ENCODE measurements at places on chromosomes 11 and 22. TPM values are rescaled to one million over a fixed set of nuclear protein-coding genes. Genes with fewer than 3 reads are reported as not detected.

Gene HEPHL1
- 0.17 TPM for polyA plus RNA-seq

DNA sequence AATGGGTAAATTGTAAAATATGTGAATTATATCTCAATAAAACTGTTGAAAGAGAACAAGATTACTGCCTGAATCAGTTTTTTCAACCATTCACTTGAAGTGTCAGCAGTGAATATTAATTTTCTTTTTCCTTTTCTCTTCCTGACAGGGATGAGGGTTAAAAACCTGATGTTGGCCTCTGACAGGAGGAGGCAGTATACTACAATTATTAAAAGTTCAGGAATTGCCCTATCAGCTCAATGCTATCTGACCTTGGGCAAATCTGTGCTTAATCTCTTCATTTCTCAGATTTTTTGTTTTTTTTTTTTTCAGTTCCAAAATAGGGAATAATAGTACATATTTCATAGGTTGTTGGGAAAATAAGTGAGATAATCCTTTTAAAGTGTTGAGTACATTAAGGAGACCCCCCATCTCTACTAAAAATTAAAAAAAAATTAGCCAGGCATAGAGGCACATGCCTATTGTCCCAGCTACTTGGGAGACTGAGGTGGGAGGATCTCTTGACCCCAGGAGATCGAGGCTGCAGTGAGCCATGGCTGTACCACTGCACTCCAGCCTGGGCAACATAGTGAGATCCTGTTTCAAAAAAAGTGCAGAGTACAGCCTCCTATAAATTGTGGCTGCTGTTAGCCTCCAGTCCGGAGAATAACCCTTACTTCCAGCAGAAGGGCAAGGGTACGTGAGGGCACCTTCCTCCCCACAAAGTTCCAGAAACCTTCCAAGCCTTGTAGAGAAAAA lies 48.8 kb downstream of the TRIM44 start:
- peak; percentile 8 for DNase-seq

DNA sequence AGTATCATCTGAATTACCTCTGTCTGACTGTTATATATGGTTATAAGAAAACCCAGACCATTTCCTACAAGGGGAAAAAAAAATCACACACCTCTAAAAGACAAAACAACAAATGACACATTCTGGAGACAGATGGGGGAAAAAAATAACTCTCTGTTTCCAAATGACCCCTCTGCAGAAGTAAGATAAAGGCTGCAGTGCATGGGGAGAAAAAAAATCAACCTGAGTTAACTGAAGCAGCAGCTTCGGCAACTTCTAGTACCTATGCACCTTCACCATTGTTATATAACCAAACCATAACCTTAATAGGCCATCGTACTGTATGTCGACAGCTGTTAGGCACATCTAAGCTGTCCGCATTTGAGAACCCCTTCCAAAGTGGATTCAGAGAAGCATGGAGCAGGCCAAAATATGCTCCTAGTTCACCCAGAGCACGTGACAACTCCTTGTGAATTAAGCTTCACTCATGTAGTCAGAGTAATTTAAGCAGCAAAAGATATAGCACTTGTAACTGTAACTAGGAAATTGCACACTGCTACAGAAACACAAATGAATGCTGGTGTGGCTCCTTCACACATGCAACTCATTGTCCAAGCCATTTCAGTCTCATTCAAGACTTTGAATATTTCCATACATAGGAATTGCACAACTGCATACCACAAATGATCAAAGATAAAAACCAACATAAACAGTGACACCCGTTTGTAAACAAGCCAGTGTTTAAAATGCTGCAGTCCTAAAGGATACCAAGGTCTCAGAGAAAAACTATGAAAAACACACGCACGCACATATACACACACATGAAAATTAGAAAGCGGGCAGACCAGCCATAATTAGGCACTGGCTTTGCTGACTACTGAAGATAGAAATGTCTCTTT lies 2.7 kb downstream of the SIK3 start:
- DNase-seq = no peak

DNA sequence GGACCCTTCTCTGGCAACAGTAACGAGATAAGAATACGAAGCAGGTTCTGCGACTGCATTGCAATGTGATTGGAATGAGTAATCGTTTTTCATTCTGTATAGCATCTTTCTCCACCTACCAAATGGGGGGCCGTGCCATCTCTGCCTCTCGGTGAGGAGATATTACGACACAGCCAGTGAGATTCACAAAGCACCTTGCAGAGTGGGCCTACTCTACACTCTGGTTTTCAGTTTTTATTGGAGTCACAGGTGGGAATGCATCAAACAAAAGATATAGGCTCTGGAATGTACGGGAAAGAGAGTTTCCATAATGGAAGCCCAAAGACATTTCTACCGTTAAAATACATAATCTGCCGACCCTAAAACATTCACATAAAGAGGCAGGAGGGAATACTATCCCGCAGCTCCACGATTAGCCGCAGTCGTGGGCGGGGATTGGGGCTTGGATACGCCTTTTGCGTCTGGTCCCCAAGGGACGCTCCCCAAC lies 423 bp upstream of the RTN3 start:
- DNase-seq = peak; percentile 37

Gene TMEM151A
- polyA plus RNA-seq = 1.0 TPM

DNA sequence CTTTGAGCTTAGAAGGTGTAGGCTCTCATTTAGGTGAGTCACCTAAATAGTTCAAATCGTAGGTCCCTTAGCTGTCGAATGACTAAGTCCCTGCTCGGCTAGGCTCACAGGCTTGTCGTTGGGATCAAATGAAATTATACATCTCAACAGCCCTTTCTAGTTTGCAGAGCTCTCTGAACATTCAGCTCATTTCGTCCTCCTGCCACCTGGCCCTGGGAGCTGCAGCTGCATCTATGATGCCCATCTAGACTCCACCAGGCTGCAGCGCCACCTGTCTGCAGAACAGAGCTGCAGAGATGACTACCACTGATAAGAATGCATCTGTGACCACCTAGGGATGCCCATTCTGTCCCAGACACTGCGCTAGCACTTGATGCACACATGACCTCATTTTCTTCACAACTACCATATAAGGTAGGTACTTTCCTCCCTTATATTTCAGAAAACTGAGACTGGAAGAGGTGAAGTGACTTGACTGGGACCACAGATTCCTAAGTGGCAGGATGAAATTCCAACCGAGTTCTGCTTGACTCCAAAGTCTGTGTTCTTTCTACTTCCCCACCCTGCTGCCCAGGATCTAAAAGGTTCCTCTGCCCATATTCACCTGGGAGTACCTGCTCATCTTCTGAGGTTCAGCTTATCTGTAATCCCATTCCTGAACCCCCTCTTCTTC lies 141.1 kb upstream of the NARS2 start:
- peak; percentile 91 for DNase-seq

- DNase-seq = no peak
These were observed 920.1 kb upstream of the CNTN5 start for GRCh38 chr11:98100689-98101088.

GRCh38 chr11:3866206-3866605 lies 10.7 kb downstream of the STIM1 start:
- peak; percentile 17 for DNase-seq

Gene OR52N4
- not detected for polyA plus RNA-seq

DNA sequence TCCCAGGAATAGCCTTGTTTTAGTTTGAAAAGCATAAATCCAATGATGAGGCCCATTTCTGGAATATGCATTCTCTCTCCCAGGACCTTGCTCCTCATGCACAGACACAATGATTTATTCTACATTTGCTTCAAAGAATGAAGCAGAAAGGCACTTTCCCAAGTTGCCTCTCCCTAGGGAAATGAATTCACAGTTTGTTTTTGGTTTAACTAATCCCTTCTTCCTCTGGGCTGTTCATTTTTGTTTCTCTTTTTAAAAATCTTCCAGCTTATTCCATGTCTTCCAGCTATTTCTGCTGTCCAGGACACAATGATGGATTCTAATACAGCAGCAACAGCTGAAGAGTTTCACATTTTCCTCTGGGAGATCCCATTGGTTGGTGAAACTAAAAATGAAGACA lies 1529.2 kb upstream of the TENM4 start:
- DNase-seq = no peak

Measured in GM23338 (cell line).